ENCODE measurements at places on chromosomes 7 and 10. TPM values are rescaled to one million over a fixed set of nuclear protein-coding genes. Genes with fewer than 3 reads are reported as not detected.

Gene FAM171A1
- 73.9 TPM for total RNA-seq

Gene FMC1
- total RNA-seq = 18.2 TPM

Gene SRRM3
- total RNA-seq = 1.6 TPM

Gene ZCCHC24
- total RNA-seq = 36.7 TPM

Gene TMEM140
- total RNA-seq = 19.4 TPM

Gene LEP
- not detected for total RNA-seq

Gene PFKP
- total RNA-seq = 109 TPM

Gene IGF2BP3
- total RNA-seq = 0.66 TPM

Gene GRID2IP
- total RNA-seq = 0.86 TPM

Gene TACC2
- total RNA-seq = 92.5 TPM

Gene CUX1
- total RNA-seq = 129 TPM

Gene GSTO1
- 95.0 TPM for total RNA-seq

Gene EZH2
- total RNA-seq = 3.7 TPM

Gene CAMK1D
- total RNA-seq = 19.4 TPM

Gene OR2A7
- total RNA-seq = 4.8 TPM

Gene CFAP70
- 3.6 TPM for total RNA-seq

Gene NXPH1
- total RNA-seq = 0.95 TPM

Gene KIAA1217
- 44.0 TPM for total RNA-seq

Gene PPP1R3C
- total RNA-seq = 47.6 TPM

Gene SFR1
- 5.1 TPM for total RNA-seq

Gene HOXA3
- total RNA-seq = 1.8 TPM

Gene CHCHD2
- total RNA-seq = 293 TPM

Gene NEUROD6
- total RNA-seq = not detected

Gene FEZF1
- 0.09 TPM for total RNA-seq

Gene CDNF
- 0.98 TPM for total RNA-seq

Gene SPDYE11
- total RNA-seq = not detected

Gene STK32C
- 23.8 TPM for total RNA-seq

Gene CHST15
- 23.5 TPM for total RNA-seq

Gene MKX
- total RNA-seq = 5.2 TPM

All from mucosa of gallbladder (tissue), 1 donor.